ENCODE measurements at places on chromosomes 1 and 21.

GRCh38 chr1:18037651-18038050, 69.9 kb upstream of the IGSF21 start:
- no peak for DNase-seq

DNA sequence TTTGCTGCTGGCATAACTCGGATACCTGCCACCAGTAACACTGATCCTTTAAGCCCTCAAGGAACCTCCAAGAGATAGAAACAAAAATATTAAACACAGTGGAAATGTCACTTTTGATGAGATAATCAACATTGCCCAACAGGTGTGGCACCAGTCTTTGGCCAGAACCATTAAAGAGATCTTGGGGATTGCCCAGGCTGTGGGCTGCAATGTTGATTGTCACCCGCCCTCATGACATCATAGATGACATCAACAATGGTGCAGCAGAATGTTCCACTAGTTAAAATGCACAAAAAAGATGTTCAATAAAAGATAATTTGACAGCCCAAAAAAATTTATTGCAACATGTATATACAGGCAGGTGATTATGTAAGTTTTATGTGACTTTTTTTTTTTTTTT, 20.2 kb upstream of the ZMYM1 start:
- DNase-seq, result no peak

DNA sequence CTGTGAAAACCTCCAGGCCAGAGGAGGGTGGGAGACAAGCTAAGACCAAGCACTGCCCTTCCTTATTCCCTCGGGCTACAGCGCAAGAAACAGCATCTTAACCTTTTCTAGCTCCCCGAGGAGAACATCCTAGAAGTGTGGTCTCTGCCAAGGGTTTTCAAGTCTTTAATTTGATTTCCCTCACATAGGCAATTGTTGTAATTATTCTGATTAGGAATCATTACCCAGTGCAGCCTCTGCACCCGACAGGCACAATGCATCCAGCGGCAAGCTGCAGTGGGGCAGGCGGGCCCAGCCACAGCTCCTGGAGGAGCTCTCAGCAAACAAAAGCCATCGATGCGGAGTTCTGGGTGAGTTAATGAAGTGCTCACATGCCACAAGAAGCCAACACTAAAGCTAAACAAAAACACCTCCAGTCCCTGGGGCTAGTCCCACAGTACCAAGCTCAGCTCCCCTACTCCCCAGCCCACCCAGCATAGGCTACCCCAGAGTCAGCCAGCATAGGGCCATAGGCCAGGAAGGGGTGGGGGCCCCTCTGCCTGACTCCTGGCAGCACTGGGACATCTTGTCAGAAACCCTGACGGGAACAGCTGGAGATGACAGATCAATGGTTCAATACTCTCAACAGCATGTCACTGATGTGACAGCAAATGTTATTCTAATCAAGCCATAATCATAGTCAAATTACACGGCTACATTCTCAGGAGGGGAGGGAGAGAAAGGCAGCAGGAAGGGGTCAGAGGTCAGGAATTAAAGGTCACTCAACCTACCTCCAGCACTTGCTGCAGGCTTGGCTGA, 42.5 kb downstream of the ERI3 start:
- no peak for DNase-seq

DNA sequence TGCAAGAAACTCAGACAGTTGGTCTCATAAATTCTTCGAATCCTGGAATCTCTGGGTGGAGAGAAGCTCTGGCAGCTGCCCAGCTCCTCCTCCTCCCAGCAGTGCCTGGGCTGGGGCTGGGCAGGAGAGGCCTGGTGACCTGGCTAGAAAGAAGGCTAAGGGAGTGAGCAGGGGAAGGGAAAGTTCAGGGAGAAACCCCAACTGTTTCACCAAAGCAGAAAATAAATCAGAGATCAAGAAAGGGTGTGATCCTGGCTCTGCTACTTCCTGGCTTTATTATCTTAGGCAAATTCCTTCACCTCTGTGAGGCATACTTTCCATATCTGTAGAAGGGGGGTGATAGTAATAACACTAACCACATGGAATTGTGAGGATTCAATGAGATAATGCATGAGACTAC, 8.8 kb upstream of the COL16A1 start:
- no peak for DNase-seq

DNA sequence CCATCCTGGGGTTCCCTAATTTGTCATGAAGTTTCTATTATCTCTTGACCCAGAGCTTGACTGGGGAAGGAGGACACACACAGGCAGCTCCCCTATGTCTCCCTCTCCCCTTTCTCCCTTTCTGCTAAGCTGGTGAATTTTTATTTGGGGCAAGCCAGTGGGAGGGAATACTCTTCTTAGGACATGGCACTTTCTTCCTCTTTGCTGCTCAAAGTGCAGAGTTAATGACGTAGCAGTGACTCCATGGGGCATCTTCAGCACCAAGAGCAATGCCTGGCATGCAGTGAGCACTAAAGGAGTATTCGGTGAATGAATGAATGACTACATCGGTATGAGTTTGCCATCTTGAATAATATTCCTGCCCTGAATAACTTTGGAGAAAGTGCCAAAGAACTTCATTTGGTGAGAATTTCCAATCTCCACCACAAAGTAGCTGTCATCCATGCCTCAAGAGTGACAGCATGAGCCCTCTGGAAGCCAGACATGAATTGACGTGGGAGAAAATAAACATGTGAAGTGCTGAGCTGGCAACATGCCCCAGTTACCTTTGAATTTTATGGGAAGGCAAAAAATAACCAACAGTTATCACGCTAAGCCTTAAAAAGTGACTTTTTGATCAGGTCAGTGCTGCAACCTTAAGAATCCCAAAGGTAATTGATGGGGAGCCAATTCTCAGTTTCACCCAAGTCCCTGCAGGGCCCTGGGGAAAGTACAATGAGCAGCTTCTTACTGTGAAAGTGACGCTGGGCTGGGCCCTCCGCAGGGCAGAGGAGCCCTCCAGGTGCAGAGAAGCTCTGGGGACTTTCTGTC, 22.1 kb upstream of the ATF3 start:
- DNase-seq, result no peak

GRCh38 chr21:42676808-42677207, 23.4 kb downstream of the PDE9A start:
- DNase-seq, result no peak

- DNase-seq, result no peak
Observed at GRCh38 chr1:6519491-6519934, 28.0 kb upstream of the PLEKHG5 start.

DNA sequence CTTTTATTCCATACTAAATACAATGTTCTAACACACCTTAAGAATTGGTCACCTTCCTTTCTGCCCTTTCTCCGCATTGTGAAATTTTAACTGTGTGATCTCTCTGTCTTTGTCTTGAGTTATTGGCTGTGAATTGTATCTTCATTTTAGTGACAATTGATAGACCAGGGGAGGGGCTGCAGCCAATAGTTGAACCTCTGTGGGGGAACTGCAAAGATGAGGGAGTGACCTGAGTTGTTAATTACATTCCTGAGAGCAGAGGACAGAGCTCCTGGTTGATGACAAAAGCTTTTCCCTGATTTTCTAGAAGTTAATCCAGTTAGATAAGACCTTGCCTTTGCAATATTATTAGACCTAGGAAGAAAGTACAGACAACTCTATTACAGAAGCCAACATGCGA, 1535.7 kb downstream of the BRINP3 start:
- no peak for DNase-seq

GRCh38 chr1:109466125-109466451, 258 bp upstream of the SYPL2 start:
- no peak for DNase-seq

DNA sequence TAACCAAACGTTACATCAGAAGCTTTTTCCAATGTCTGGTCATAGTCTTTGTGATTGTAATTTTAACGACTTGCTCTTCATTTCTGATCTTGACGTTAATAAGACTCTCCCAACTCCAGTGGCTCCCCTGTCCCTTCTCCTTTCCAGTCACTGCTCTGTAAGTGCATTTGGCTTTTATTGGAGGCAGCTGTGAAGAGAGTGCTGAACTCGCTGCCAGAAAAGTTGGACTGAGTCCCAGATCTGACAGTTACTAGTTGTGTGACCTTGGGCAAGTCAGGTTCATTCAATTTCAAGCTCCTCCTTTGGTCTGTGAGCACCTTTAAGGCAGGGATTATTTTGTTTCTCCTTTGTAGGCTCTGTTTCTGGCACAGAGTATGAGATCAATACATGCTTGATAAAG, 109.6 kb upstream of the TSPAN2 start:
- no peak for DNase-seq

DNA sequence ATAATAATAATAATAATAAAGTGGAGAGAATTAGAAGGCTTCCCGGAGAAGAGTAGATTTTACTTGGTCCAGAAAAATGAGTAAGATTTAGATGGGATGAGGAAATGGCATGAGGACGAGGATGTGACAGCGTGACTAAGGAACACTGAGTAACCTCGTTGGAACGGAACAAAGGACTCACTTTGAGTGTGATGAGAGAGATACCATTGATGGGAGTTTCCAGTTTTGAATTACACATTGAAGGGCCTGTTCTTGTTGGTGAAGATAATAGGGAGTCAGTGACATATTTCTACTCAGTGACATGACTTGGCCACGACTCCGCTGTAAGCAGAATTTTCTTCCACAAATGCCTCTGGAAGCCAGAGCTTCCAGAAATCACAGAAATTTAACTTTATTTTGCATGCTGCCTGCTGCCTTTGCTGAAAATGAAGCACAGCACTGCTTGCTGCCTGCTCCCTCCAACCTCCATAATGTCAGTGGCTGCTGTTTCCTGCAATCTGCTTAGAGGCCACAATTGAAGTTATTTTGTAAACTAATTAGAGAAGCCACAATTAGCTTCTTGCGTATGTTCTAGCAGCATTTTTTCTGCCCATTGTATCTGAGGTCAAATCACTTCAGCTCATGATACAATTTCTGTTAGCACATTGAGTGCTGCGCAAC, 33.7 kb upstream of the FBXO28 start:
- no peak for DNase-seq

- no peak for DNase-seq
Observed at GRCh38 chr1:34478515-34479076, 276.3 kb upstream of the GJB5 start.

DNA sequence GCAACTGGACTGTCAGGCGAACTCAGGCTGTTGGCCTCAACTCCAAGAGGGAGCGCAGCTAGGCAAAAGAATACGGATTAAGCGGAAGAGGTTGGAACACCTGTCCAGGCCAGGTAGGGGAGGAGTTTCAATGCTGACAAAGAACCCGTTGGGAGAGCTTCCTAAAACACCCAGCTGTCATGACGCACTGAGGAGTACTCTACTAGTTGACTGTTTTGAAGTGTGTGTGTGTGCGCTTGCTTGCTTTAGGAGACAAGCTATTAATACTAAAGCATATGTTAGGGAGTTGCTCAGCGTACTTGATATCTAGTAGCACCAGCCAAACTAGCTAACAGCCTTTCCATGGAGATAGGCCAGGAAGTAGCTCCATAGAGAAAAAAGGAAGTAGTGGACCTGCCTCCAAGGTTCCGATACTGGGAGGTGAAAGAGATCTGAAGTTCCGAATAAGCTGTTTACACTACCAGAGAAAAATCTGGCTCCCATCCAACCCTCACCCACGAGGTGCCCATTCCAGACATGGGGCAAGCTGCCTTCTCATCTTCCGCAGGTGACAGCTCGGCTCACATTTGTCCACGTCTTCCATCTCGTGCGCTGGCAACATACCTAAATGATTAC, 974 bp upstream of the FNBP1L start:
- DNase-seq, result no peak

- DNase-seq, result no peak
Observed at GRCh38 chr21:20591284-20591683, 406.9 kb upstream of the NCAM2 start.

- no peak for DNase-seq
Observed at GRCh38 chr1:215665215-215665614, 98.1 kb downstream of the KCTD3 start.

- DNase-seq, result peak; percentile 41
Observed at GRCh38 chr1:89607156-89607555, 25.8 kb upstream of the LRRC8C start.

- no peak for DNase-seq
Observed at GRCh38 chr21:15151385-15152103, 86.7 kb upstream of the NRIP1 start.

DNA sequence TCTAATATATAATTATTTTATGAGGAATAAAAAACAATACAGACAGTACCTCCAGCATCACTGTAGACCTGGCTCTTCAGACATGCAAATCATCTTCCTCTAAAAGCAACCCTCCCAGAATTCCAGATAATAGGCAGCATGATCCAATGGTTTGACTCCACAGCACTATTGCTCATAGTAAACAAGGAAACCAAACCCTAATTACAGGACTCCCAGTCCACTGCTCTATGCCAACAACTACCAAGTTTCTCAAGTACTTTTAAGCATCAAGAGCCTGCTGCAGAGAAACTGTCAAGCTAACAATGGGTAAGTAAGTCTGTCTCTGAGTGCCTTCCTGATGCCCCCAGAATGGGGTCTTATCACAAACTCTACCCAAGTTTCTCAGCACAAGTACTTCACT, 57.2 kb downstream of the EYA3 start:
- DNase-seq, result no peak

DNA sequence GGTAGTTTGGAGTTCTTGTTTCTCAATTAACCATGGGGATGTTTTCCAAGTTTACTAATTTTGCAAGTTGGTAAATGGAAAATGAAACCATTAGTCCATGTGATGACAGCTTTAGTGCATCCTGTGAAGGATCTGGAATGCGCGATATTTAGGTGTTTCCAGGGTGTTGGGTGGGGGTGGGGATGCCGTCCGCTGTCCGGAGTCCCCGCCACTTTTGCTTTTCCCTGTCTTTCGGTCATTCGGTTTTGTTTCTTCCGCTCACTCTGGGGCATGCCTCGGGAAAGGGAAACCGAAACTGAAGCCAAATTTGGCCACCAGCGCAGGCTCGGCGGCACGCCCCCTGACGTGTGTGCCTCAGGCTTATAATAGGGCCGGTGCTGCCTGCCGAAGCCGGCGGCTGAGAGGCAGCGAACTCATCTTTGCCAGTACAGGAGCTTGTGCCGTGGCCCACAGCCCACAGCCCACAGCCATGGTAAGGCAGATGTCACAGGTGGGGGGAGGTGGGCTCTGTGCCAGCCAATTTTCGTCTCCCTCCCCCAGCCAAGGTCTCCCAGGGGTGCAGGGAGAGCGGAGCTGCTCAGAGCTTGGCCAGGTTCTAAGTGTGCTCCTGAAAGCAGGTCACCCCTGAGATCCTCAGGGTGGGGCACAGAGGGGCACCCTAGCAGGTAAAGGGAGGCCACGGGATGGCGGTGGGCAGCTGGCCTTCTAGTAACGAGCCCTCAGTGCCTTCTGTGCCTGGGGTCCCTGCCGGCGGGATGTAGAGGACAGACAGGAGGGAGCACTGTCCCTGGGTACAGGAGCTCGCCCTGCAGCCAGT, at the start of gene ISG15:
TSS of gene ISG15 (plus strand) at position 393 of the 817 bp plus-strand sequence. CDS start at position 470, 77 bp downstream.
- DNase-seq, result peak; percentile 90

DNA sequence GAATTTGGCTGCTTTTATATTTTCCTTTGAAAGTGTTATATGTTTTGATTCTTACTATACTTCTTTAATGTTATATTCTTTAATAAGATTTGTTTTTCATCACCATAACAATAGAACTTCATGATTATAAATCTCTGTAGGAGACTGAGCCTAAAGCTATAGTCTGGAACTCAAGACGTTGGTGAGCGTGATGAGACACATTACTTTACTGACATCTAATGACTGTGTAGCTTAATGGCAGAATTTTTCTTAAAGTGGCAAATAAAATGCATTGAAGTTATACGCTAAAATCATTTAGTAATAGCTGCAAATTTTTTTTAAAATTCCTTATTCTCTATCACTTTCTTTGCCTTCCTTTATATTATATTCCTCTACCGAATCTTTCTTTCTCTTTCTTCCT, 56.1 kb upstream of the HAO2 start:
- no peak for DNase-seq

- DNase-seq, result no peak
Observed at GRCh38 chr1:114585231-114585630, 3.8 kb upstream of the BCAS2 start.

GRCh38 chr1:234638832-234639799, 29.1 kb upstream of the IRF2BP2 start:
- DNase-seq, result no peak
